ENCODE measurements at places on chromosomes 4 and X.

GRCh38 chrX:74248889-74249288, 55.1 kb upstream of the ZCCHC13 start:
- peak; percentile 40 for DNase-seq

GRCh38 chr4:125390727-125391126, 76.0 kb downstream of the FAT4 start:
- DNase-seq: peak; percentile 52

DNA sequence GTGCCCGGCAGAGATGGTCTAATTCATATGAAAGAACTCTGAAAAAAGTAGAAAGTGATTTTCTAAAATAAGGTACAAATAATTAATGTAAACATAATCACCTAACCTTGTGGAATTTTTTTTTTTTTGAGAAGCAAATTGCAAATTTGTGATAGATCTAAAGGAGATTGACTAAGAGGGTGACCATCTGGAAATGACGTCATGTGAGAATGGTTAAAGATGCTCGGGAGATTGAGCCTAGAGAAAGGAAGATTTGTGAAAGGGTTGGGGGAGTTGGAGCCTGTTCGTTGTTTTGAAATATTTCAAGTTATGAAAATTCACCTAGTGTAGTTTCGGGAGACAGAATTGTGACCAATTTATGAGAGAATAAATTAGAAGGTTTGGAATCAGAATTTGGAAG, 115.7 kb upstream of the ANK2 start:
- no peak for DNase-seq

- DNase-seq: no peak
Measured at GRCh38 chr4:114229706-114230105, 250.3 kb upstream of the ARSJ start.

- no peak for DNase-seq
Measured at GRCh38 chr4:151409470-151410313, 716 bp downstream of the FHIP1A start.

GRCh38 chrX:10329984-10330383, 173.2 kb downstream of the CLCN4 start:
- no peak for DNase-seq

GRCh38 chr4:10084651-10085358, 31.8 kb downstream of the WDR1 start:
- DNase-seq: no peak

DNA sequence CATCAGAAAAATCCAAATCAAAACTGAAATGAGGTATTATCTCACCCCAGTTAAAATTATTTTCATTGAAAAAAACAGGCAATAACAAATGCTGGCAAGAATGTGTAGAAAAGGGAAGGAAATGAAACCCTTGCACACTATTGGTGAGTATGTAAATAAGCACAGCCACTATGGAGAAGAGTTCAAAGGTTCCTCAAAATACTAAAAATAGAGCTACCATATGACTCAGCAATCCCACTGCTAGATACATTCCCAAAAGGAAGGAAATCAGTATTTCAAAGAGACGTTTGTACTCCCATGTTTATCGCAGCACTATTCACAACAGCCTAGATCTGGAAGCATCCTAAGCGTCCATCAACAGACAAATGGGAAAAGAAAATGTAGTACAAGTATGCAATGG, 932.4 kb downstream of the PCDH18 start:
- DNase-seq: no peak

DNA sequence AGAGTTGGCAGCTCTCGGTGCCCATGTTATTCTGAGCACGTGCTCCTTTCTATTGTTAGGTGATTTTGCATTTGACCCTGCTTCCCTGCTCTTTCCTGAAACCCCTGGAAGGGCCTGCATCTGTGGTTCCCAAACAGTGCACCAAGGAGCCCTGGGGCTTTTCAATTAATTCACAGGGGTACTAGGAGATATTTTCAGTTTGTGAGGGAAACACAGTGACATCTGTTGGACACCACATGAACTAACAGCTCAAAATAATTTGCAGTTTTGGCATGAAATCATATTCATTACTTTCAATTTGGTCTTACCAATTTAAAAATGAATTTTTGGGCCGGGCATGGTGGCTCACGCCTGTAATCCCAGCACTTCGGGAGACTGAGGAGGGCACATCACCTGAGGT, 156.6 kb downstream of the GATB start:
- DNase-seq: peak; percentile 46

DNA sequence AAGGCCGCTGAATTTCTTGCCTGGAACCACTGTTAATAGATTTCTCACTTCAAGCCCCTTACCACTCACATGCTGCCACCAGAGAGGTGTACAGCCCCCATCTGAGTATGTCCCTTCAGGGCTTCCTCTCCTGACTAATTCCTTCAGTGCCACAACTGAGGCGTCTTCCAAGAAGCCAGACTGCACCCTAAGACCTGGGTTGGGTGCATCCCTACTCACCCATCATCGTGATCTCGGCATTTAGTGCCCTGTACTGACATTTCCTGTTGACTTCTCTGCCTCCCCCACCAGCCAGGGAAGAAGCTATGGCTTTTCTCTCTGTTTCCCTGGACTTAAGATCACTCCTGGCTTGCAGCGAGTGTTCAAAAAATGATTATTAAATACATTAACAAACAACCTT, 40.4 kb upstream of the MAP3K15 start:
- DNase-seq: no peak

- no peak for DNase-seq
Measured at GRCh38 chrX:115565888-115566287, 4.9 kb downstream of the PLS3 start.

DNA sequence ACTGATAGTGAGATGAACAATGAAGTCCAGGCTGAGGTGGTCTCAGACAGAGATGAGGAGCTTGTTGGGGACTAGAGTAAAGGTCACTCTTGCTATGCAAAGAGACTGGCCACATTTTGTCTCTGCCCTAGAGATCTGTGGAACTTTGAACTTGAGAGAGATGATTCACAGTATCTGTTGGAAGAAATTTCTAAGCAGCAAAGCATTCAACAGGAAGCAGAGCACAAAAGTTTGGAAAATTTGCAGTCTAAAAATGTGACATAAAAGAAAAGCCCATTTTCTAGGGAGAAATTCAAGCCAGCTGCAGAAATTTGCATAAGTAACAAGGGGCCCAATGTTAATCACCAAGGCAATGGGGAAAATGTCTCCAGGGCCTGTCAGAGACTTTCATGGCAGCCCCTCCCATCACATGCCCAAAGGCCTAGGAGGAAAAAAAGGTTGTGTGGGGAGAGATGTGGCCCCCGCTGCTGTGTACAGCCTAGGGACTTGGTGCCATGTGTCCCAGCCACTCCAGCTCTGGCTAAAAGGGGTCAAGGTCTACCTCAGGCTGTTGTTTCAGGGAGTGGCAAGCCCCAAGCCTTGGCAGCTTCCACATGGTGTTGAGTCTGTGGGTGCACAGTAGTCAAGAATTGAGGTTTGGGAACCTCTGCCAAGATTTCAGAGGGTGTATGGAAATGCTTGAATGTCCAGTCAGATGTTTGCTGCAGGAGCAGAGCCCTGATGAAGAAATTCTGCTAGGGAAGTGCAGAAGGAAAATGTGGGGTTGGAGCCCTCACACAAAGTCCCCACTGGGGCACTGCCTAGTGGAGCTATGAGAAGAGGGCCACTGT, 262.8 kb downstream of the DKK2 start:
- peak; percentile 81 for DNase-seq

DNA sequence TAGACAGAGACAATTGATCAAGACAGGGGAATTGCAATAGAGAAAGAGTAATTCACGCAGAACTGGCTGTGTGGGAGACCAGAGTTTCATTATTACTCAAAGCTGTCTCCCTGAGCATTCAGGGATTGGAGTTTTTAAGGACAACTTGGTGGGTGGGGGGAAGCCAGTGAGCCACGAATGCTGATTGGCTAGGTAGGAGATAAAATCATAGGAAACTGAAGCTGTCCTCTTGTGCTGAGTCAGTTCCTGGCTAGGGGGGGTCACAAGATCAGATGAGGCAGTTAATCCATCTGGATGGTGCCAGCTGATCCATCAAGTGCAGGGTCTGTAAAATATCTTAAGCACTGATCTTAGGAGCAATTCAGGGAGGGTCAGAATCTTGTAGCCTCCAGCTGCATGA, 358.6 kb downstream of the GPM6A start:
- DNase-seq: peak; percentile 36

GRCh38 chrX:20060961-20061748, 55.6 kb downstream of the MAP7D2 start:
- DNase-seq: no peak

GRCh38 chr4:57023104-57023503, 44.4 kb downstream of the POLR2B start:
- peak; percentile 96 for DNase-seq

GRCh38 chrX:16491461-16491860, 158.5 kb upstream of the S100G start:
- DNase-seq: peak; percentile 10

DNA sequence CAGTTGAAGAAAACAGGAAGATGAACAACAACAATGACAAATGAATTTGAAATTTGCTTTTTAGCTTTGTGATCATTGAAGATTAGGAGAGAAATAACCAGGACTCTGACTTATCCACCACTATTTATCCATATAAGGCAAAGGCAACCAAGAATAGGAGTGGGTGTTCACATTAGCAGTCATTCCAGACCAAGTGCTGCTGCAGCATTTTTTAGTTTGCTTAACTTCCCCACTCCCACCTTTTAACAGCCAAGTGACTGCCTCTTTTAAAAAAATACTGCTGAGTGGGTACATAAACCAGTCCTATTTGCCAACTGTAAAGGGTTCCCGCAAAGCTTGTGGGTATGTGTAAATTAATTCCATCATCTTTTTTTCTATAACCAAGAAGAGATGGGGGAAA, 230.9 kb downstream of the IQCM start:
- DNase-seq: peak; percentile 5

GRCh38 chr4:182768838-182769237, 148.3 kb downstream of the DCTD start:
- DNase-seq: peak; percentile 24

DNA sequence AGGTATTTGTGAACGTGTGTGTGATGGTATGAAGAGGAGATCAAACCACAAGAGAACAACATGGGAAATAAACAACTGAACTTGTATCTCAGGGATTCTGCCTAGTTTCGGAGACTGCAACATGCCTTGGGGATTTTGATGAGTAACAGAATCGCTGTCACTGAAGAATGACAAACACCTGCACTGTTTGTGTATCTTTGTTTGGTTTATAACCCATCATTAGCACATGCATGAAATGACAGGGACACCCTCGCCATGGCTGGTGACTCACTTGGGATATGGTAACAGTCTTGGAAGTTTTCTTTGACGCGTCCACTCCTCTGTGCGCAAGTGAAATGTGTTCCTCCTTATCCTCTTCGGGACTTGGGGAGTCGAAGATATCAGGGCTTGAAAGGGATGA, 30.3 kb upstream of the MAP3K15 start:
- no peak for DNase-seq

GRCh38 chr4:60757986-60758680, 442.0 kb upstream of the ADGRL3 start:
- peak; percentile 59 for DNase-seq

DNA sequence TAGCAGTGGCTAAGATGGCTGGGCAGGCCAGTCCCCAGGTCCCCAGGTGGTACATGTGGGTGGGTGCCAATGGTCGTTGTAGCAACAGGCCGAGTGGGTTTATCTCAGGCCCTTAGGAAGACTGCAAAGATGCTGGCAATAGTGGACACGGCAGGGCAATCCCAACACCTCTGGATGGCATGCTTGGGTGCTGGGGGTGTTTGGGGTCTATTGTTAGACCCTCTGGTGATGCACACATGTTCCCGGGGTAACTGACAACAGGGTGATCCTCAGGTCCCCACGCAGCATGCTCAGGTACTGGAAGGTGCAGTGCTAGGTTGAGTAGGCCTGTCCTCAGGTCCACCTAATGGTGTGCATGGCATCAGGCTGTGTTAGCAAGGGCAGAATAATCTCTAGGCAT, 267.5 kb downstream of the ANKRD50 start:
- DNase-seq: no peak

DNA sequence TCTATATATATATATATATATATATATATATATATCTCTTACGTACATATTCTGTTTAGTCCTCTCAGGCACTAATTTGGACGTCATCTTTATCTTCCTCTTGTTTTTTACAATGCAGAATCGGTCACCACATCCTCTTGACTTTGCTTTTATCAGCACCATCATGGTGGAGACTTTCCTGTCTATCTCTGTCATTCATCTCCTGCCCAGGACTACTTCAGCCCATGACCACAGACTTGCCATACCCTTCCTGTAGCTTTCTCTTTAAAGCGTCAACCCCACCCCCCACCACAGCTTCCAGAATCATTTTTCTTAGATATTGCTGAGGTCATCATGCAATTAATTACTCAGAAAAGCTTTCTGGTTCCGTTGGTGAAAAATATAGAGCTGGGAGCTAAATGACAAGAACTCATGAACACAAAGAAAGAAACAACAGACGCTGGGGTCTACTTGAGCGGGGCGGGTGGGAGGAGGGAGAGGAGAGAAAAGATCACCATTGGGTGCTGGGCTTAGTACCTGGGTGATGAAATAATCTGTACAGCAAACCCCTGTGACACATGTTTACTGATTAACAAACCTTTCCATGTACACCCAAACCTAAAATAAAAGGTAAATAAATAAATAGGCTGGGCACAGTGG, 30.5 kb upstream of the PRKX start:
- no peak for DNase-seq

GRCh38 chr4:53598901-53599300, 7.6 kb upstream of the LNX1 start:
- no peak for DNase-seq

DNA sequence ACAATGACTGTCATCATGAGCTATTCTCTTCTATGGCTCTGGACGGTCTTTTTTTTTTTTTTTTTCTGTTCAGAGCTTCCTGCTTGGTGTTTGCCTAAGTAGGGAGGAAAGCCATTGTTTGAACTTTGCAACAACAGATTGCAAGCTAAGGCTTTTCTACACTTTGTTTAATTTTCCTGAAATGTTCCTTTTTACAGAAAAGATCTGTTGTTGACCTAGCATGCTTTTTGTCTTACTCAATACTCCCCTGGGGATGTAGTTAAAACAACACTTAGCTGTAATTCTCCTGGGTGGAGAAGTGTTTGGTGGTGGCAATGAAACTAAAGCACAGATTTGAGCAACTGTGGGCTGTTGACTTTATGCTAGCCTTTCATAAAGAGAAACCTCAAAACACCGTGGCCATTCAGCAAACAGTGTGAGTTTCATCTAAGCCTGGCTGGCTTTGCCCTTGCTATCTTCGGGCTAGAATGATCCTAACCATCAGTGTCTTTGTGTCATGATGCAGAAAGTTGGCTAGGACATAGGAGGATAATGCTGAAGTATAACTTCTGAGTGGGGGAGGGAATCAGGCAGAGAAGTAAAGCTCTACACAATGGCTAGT, 110.5 kb downstream of the ANXA3 start:
- peak; percentile 68 for DNase-seq

- peak; percentile 75 for DNase-seq
Measured at GRCh38 chr4:47577779-47578553, 92.9 kb downstream of the ATP10D start.

- DNase-seq: no peak
Measured at GRCh38 chr4:158715802-158716201, 7.4 kb downstream of the PPID start.

DNA sequence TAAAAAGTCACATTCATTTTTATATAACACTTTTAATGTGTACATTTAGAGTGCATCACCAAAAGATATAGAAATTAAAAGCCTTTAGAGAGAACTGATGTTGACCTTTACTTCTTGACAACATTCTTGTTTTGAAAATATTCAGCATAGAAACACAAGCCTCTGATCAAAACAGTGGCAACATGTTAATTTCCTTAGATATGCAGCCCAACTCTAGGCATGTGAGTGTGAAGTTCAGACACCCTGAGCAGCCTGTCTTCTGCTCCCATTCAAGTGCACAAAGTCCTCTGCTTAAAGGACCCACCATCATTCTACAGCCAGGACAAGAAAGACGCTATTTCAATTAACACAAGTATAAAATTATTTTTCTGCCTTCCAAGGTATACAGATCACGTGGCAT, 60.0 kb downstream of the PPP3CA start:
- no peak for DNase-seq

Measured in EH (cell line).